NCI-H1417 (cell line): ENCODE measurements at places on chromosomes 13 and 19.
A peak's percentile ranks its signal among the peaks of the same experiment; 100 is the strongest.

DNA sequence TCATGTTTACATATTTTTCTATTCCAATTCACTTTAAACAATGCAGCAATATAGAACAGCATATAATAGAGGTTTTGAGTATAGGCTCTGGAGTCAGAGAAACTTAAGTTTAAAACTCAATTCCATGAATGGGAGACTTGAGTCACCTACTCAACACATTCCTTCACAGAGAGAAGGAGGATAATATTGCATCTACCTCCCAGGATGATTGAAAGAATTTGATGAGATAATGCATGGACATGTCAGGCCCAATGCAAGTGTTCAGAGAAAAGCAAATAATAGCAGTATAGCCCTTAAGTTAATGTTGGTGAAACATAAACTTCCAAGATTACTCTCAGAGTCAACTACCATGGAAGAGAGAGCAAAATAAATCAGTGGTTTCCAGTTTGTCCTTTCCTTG lies 170.2 kb downstream of the DCLK1 start:
- DNase-seq = no peak

DNA sequence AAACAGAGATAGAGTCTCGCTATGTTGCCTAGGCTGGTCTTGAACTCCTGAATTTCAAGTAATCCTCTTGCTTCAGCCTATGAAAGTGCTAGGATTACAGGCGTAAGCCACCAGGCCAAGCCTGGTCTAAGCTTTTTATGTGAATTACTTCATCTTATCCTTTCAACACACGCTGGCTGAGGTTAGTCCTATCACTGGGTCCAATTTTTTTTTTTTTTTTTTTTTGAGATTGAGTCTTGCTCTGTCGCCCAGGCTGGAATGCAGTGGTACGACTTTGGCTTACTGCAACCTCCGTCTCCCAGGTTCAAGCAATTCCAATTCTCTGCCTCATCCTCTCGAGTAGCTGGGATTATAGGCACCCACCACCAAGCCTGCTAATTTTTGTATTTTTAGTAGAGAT lies 10.4 kb downstream of the MYO1F start:
- no peak for DNase-seq

- no peak for DNase-seq
Observed at GRCh38 chr19:39599116-39599515, 3.2 kb upstream of the LGALS13 start.

GRCh38 chr19:51142119-51142518 lies at the start of gene SIGLEC7:
Gene SIGLEC7 (plus strand): TSS chr19:51142301. CDS start chr19:51142370, 69 bp downstream.
- DNase-seq = no peak

DNA sequence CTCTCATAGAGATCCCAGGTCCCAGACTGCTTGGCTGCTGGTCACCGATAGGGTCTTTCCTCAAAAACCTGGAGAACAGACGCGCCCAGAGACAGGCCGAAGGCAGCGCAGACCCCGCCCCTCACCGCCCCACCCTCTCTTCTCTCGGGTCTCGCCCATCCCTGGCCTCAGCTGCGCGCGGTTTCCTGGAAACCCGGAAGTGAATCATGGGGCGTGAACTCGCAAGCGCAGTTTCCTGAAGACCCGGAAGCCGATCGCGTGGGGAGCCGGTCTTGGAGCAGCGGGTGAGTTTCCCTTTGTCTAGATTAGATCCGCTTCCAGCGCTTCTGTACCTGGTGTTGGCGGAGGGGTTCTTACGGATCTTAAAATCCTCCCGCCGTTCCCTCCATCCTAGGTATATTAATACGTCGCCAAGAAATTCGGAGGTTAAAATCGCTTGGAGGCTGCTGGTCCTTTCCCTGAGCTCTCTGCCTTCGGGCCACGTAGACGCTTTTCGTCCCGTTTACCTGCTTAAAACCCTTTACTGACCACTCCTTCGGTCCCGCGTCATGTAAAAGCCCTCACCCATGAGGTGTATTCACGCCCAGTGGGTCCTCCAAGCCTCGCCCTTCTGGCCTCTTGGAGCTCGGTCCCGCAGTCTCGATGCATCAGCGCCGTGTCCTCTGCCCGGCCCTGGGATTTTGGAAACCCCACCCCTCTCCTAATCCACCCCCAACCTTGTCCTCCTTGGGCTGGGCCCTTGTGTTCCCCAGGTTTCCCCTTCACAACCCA lies at the start of gene ZNF578:
Gene ZNF578 (plus strand): TSS at position 230 of the 771 bp plus-strand sequence. CDS start 48,293 bp downstream, outside the sequence.
- peak; percentile 11 for DNase-seq

- DNase-seq = no peak
Observed at GRCh38 chr13:110354715-110355473, 47.8 kb downstream of the COL4A2 start.

DNA sequence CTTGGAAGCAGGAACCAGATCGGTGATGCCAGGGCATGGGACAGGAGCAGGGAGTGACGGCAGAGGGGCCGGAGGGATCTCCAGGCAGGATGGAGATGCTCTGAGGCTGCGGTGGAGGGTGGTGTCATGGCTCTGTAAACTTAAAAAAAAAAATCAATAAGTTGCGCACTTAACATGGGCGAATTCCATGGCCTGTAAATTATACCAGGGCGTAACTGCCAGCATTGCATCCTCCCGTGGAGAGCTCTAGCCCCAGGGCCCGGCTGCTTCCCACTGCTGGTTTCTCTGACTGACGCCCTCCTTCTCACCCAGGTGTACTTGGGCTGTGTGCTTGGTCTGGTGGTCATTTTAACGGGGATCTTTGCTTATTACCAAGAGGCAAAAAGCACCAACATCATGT lies 8.7 kb downstream of the ATP12A start:
- DNase-seq = peak; percentile 4

DNA sequence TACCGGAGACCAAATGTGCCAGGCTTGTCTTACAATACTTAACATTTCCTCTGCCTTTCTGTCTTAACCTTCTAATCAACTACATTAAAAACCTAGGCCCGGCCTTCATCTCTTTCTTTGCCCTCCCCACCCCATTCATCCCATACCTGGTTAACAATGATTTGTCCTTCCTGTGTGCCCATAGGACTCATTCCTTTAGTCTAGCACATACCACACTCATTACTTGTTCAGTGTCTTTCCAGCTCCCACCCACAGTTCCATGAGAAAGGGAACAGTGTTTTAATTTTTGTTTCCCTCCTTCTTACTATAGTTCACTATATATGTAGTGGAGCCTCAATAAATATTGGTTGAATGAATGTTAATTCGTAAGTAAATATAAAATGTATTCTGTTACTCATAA lies 2.4 kb downstream of the CLN5 start:
- DNase-seq = no peak

GRCh38 chr19:45305421-45305820 lies 17.3 kb downstream of the CKM start:
- no peak for DNase-seq

DNA sequence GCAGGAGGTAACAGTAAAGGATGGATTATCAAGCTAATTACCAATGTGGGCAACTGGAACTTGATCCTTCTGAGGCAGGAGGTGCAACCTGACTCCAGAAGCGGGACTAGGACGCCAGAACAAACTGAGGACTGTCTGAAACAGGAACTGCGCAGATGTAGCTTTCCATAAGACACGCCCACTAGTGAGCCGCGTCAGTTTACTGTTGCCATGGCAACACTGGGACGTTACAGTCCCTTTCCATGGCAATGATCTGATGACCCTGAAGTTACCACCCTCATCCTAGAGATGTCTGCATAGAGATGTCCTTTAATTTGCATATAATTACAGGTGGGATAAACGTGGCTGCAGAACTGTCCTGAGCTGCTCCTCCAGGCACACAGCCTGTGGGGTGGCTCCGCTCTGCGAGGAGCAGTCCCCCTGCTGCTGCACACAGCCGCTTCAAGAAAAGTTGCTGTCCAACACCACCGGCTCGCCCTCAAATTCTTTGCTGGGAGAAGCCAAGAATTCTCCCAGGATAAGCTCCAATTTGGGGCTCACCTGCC lies 816.6 kb downstream of the UQCRFS1 start:
- DNase-seq = no peak

GRCh38 chr19:40691421-40692211 lies 1.2 kb upstream of the NUMBL start:
- no peak for DNase-seq

DNA sequence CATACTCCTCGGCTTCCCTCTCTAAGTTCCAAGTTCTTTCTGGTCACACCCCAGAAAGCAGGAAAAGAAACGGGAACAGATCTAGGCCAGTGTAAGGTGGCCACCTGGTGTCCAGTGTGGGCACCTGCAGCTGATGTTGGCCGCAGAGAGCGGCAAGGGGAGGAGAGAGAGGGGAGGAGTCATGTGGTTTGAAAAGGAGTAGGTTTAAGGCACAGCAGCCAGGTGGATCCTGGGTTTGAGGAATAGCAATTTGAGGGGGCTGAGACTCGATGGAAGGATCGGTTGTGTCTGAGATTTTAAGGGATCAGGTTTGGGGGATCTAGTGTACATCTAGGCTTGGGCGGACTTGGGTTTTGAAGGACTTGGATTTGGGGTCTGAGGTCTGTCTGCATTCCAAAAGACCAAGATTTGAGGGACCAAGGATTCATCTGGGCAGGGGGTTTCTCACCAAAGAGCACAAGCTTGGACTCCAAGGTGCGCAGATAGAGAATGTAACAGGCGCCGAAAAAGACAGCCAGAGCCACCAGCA lies 1.2 kb downstream of the RABAC1 start:
- peak; percentile 85 for DNase-seq

DNA sequence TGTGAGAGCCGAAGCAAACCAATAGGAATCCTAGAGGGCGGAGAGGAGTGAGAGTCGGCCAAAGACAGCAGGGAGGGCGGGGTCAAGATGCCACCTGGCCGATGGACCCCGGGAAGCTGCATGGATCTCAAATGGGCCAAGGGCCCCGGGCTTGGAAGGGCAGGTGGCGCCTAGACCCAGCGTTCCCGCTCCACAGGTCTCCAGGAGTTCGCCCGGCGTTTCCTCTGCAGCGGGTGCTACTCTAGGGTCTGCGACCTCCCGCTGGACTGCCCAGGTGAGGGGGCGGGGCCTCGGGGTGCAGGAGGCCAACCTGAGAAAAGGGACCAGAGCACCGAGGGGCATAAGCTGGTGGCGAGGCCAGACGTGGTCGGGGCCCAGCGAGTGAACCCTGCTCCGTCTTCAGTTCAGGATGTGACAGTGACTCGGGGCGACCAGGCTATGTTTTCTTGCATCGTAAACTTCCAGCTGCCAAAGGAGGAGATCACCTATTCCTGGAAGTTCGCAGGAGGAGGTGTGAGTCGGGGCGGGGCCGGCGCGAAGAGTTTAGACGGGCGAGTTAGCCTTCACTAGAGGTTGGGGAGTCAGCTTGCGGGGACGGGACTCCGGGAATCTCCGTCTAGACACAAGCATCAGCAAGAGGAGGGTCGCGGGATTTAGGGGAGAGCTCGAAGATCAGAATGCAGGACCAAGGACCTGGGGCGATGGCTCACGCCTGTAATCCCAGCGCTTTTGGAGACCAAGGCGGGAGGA lies 9.9 kb downstream of the SPACA6 start:
- no peak for DNase-seq

- peak; percentile 90 for DNase-seq
Observed at GRCh38 chr19:14005349-14006084, 603 bp downstream of the RFX1 start.

DNA sequence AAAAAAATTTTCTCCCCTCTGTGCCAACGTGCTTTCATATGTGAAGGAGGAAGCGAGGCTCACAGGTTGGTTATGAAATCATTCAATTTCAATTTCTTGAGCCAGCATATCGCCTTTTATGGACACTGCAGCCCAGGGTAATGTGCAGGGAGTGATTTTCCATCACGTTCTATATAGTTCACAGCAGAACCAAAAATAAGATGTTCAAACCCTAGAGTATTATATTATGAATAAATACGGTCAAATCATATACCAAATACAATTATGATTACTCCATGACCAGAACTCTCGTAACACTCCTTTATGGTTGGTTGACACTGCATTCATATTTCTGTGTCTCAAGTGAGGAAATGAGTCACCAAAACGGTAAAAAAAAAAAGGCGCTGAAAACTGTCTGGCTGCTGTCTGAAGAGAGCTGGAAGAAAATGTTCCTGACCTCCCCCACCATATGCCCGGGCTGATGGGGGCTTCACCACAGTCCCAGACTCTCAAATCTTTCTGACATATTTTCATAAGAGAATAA lies 75.8 kb upstream of the UBAC2 start:
- no peak for DNase-seq

GRCh38 chr19:6723738-6724137 lies 3.3 kb upstream of the C3 start:
- DNase-seq = no peak

DNA sequence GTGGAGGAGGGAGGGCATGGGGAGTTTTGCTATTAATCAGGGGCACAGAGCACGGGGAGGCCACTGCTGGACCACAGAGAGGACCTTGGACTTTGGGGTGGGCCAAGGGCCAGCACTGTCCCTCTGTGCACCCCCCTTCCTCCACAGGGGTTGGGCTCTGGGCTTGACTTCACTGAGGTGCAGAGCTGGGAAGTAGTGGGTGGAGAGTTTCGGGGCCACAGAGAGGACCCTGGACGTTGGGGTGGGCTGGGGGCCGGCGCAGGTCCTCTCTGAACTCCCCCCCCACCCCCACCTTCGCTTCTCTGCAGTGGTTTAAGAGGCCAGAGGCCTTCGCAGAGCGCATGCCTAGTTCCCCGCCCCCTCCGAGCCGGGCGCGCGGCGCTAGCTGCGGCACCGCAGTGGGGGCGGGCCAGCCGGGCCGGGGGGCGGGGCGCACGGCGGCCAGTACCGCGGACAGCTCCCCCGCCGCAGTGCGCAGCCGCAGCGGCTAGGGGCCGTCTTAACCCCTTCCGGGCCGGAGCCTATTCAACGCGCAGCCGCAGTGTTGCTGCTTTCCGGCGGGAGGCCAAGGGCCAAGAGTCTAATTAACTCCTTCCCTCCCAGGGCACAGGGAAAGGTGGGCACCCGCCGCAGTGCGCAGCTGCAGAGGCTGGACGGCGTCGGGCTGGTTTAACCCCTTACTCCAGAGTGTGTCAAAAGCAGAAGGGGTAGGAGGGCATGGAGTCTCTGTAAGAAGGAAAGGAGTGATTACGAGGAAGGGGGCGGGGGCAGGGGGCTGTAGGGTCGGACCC lies 3.7 kb downstream of the KCNC3 start:
- peak; percentile 97 for DNase-seq

DNA sequence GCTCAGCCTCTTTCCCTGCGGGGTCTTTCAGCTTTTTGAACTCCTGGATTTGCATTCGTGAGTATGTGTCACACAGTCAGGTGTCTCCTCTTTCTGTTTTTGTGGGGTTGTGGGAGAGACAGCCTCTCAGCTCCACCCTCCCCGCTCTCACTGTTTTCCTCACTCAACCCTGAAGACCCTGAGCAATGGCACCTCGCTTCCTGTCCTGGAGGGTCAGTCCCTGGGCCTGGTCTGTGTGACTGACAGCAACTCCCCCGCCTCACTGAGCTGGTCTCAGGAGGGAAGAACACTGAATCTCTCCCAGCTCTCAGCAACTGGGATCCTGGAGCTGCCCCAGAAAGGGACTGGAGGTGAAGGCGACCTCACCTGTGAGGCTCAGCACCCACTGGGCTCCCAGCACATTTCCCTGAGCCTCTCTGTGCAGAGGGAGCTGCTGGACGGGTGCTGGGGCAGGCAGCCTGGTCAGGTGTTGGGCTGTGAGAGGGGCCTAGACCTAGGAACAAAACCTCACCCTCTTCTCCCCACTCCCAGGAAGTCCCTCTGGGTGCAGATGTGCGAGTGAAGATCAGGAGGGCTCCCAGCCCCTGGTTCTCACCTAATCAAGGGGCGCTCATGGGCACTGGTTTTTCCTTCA lies 4.2 kb upstream of the SIGLEC7 start:
- no peak for DNase-seq
